ENCODE measurements at places on chromosomes 7 and 10. TPM values are rescaled to one million over a fixed set of nuclear protein-coding genes. Genes with fewer than 3 reads are reported as not detected.

DNA sequence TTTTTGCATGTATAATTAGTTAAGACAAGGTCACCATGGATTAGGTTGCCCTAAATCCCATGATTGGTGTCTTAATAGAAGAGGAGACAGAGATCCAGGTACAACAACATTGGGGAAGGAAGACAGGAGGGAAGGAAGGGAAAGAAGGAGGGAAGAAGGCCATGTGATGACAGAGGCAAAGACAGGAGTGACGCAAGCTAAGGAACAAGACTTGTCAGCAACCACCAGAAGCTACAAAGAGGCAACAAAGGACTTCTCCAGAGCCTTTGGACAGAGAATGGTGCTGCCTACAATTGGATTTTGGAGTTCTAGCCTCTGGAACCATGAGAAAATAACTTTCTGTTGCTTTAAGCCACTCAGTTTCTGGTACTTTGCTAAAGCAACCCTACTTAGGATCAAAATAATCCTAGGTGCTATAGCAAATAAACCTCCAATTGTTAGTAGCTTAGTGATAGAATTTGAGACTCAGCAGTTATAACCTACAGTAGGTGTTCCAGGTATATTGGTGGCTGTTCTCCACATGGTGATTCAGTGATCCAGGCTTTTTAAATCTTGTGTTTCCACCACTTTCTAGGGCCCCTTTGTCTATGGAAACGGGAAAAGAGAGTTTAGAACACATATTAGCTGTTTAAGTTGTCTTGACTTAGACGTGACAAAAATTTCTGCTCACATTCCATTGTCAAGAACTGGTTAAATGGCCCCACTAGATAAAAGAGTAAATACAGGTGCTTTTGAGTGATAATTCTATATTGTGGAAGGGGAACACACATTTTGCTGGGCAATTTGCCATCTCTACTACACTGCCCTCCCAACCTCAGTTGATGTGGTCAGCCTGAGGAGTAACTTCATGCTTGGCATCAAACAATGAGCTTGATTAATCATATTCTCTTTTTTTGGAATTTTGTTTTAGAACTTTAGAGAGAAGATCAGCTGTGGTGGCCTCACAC, 70.5 kb upstream of the SP4 start:
- no peak for DNase-seq

DNA sequence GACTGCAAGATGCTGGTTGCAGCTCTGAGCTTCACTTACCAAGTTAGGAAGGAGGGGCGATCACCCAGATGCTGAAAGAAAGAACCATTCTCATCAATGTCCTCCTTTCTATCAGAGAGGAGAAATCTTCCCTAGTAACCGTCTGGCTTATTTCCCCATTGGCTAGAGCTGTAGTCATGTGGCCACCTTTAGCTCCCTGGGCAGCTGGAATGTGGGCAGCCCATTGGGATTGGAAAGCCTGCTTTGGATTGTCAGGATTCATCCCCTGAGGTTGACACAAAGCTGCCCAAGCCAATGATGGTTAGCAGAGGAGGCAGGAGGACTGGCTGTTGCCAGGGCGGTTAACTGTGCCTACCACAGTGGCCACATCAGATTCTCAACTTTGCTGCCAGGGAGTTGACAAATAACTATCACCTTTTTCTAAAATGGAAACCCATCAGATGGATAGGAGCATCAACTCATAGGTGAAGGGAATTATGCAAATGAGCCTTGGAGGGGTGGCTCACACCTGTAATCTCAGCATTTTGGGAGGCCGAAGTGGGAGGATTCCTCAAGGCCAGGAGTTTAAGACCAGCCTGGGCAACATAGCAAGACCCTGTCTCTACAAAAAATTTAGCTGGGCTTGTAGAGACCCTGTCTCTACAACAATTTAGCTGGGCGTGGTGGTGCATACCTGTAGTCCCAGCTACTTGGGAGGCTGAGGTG, 206.4 kb upstream of the GALNT17 start:
- no peak for DNase-seq

DNA sequence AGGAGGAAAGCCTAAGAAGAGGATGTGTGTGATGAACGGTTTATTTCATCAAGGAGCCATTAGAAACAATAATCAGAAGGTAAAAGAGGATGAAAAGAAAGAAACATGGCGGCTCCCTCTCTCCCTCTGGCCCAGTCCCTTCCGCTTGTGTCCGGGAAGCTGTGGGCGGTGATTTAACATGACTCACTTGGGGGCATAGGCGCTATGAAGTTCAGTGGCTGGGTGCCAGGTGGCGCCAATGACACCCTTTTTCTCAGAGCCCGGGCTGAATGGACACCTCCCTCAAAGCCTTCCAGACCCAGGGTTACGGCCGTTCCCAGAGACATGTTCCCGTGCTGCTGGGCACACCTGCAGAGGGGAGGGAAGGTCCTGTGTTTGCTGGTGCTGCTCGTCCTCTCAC, 244.0 kb downstream of the SKAP2 start:
- no peak for DNase-seq

DNA sequence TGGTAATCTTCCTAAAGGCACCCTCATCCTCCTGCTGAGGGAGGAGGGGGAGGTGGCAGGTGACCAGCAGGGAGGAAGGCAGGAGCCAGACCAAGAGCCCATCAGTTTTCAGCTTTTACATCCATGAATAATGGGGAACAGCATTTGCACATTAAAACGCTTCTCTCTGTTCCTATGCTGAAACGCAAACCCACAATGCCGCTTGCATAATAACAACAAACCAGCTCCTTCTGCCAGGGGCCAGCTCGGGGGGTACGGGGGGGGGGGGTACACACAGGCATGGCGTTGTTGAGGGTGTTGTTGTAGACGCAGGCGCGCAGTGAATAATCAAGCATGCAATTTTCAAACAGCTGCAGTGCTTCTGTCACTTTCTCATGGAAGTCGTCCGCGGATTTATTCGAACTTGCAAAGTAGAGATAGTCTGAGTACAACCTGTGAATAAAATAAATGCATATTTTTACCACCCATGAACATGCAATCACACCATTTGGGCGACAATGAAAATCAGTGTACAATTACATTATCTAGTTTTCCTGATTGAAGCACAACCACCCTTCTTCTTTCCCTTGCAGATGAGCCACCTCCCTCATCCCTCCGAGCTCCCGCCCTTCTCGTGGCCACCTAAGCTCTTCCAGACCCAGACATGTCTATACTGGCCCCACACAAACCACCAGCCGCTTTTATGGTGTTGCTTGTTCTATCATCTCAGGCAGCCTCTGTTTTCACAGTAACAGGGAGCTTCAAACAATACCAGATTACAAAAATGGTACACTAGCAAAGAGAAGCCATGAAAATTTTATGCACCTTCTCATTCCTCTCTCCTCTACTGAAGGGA, 72.2 kb downstream of the CHST15 start:
- DNase-seq, result no peak

- DNase-seq, result no peak
Measured at GRCh38 chr7:129222064-129222463, 2.8 kb upstream of the AHCYL2 start.

DNA sequence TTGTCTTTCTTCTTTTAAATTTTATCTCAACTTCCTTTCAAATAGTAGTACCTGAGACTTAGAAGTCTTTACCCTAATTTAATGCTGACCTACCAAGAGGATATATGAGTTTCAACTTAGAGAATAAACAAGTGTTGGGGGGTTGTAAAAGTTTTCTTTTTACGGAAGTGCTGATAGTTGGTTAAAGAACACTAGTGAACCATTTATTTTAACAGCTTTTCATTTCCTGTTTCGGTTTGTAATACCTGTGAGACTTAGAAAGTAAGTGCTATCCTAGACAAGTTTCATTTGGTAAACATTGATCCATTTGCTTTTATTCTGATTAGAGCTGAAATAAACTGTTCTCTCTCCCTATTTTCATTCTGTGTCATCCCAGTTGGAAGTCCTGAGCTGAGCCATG, 683.1 kb upstream of the SORCS1 start:
- DNase-seq, result no peak

- no peak for DNase-seq
Measured at GRCh38 chr7:108360058-108360800, 96.0 kb downstream of the NRCAM start.

DNA sequence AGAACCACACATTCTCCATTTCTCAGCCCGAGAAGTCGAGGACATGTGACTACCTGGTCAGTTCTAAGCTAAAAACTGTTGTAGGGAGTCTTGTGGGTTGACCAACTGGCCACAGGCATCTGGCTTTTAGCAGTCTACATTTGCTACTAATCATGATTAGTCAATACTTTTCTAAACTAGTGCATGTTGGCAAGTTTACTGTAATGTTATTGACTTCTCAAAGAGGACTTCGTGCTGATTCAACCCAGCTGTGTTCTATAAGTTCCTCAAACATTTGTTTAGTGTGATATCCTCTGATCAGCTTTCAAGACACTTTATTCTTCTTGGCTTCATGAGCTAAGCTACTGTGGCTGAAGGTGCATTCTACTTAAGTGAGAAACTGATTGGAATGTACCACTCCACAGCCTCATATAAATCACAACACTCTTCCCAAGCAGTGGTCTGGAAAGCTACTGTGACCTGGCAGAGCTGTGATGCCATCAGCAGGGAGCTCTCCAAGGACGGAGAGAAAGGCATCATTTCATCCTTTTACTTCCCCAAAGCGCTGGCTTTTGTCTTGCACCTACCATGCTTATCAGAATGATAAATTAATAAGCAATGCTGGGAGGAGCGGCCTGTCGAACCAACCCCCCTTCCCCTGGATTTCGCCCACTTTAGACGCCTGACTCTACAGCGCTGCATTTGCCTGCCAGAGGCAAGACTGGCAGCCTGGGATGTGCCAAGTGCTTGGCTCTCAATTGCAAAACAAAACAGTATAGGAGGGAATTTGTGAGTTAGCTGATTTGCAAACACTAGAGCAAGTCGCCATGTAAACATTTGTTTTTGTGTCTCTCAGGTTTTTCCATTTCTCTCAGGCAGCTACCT, 206.7 kb upstream of the PLXNA4 start:
- DNase-seq, result no peak

- no peak for DNase-seq
Measured at GRCh38 chr10:127344346-127344745, 148.0 kb upstream of the INSYN2A start.

DNA sequence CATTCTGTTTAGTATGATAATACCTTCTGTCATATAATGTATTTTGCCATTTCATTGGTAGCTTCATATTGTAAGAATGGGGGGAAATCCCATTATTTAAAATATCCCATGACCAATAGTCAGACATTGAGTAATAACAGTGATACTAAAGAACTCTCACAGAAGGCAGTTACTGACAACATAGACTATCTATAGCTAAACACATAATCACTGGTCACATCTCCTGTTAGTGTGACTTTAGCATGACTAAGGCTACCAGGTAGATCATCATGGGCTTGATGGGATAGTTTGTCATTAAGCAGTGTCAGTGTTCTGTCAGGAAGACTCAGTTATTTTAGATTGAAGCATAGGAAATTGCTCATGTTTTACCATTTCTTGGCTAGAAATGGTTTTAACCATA, 16.4 kb downstream of the OPN1SW start:
- no peak for DNase-seq

DNA sequence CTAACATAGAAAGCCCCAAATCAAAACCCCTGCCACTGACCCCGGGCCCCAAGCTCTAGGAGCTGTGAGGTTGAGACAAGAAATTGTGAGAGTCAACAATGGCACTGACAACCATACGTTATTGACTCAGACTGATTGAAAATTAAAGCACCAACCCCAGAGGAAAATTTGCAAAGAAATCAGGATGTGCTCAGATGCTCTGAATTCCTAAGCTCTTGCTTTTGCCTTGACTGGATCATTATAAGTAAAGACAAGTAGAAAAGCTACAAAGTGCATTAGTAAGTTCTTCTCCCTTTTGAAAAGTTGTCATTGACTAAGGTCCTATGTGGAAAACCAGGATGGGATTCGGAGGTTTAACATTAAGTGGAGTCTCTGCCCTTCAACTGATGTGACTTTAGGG, 130.2 kb downstream of the SAMD9 start:
- no peak for DNase-seq

DNA sequence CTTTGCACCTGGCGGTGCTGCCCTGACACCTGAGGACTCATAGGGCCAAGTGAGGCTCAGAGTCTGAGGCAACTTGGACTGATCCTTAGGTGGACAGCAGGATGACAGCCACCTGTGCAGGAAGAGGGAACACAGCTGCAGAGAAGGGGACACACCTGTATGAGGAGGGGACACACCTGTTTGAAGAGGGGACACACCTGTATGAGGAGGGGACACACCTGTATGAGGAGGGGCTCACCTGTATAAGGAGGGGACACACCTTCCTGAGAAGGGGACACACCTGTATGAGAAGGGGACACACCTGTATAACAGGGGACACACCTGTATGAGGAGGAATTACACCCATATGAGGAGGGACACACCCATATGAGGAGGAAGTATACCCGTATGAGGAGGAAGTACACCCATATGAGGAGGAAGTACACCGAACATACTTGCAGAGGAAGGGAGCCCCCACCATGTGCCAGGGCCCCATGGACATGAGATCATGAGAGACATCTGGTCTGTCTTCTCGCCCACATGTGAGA, 285.9 kb downstream of the ADARB2 start:
- DNase-seq, result no peak

DNA sequence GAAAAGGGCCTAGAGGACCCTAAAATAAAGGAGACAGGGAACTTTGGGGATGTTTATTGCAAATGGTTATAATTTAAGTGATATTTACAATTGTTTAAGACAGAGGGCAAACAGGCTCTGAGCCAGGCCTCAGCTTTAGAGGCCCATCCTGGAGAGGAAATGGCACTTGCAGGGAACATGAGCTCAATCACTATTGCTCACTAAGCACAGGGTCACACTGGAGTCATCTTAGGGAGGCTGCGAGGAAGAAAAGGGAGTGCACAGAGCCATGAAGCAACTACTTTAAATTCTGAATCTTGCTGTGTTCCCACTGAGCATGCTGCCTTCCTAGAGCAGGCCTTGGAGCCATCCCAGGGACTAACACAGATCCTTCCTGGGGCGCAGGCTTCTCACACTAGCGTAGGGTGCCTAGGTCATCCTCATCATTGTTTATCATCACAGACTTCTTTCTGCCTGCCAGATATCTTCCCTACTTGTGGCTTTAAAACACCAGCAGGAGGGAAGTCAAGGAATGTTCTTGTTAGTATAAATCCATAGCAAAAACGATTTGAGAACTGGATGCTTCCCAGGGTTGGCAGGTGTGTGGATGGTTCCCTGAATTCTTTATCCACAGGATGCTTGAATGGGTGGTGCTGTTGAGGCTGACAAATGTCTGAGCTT, 12.7 kb upstream of the DNAJB12 start:
- DNase-seq, result no peak

Gene C10orf53
- not detected for polyA plus RNA-seq

Gene CYP3A7
- 1.2 TPM for polyA plus RNA-seq

Gene SYT15B
- 2.1 TPM for polyA plus RNA-seq

Gene ZNF783
- 14.3 TPM for polyA plus RNA-seq

Gene ZP3
- 1.6 TPM for polyA plus RNA-seq

Gene NPY4R
- not detected for polyA plus RNA-seq

Gene GIMAP5
- 5.7 TPM for polyA plus RNA-seq

Measured in right renal pelvis (tissue), 4 donors.